Activated naive CD8-positive, alpha-beta T cell treated with anti-CD3 and anti-CD28 coated beads for 36 hours (primary cell): ENCODE measurements at places on chromosomes 5 and 9. TPM values are rescaled to one million over a fixed set of nuclear protein-coding genes. Genes with fewer than 3 reads are reported as not detected.

Gene TAF11L14
- total RNA-seq: not detected

Gene PGM5
- total RNA-seq: not detected

Gene TSLP
- 0.99 TPM for total RNA-seq

Gene HAVCR2
- total RNA-seq: 25.2 TPM

Gene PCDHGA9
- total RNA-seq: not detected

Gene CDKN2A
- 0.97 TPM for total RNA-seq

DNA sequence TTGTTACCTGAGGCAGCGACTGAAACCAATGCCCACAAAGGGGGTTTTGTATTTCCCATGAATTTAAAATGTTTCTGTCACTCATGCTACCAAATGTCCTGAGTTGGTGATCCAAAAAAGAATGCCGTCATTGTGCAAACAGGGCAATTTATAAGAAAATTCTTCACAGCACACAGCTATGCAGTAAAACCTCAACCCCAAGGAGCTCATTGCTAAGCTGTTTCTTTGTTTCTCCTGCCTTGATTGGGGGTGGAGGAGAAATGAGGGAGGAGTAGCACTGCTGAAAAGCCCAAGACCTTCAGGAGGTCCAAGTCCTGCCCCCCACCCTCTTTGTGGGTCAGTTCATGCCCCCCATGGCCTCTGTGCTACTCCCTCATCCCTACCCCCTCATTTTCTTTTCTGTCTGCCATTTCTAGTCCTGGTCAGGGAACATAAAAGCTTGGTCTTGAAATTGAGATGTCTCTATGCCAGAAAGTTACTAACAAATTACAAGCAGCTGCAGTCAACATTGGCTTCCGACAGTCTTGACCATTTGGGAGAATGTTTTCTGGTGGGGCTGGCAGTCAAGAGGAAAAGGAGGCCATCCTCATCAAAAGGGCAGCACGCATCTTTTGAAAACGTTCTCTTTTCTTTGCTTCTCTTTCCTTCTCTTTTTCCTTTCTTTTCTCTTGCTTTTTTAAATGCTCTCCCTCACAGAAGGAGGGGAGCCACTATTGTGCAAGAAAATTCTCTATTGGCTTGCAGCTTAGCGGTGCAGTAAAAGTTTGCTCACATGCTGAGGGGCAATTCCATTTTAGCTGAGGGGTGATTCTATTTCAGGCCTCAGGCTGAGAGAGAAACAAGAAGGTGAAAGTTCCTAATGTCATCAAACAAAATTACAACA, 133.3 kb downstream of the GCNT1 start:
- H3K27ac ChIP-seq: no peak overlapping the region
- no peak for DNase-seq

DNA sequence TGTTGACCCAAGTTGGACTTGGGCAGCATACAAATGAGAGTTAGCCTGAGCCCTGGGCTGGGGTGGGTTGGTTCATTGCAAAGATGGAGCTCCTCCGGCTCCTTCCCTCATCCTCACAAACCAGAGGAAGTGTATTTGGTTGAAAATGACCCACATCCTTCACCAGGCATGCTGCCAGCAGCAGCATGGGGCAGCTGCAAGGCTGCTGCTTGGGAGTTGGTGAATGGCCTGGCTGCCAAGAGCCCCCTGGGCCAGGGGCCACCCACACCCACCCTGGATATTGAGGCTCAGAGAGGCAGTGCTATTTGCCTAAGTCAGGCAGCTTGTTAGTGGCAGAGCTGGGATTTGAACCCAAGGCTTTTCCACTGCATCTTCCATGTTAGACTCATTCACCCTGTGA, 29.5 kb downstream of the PPARGC1B start:
- peaks cover 4% of the 10 kb centered on the region for H3K4me1 ChIP-seq
- H3K4me3 ChIP-seq: no peak overlapping the region
- H3K36me3 ChIP-seq: peaks cover 6% of the 10 kb centered on the region
- no peaks in the 10 kb centered on the region for H3K27me3 ChIP-seq
- DNase-seq: no peak

GRCh38 chr9:237141-237857, 22.6 kb downstream of the DOCK8 start:
- H3K27ac ChIP-seq: no peak overlapping the region
- no peak for DNase-seq
- H3K4me1 ChIP-seq: peaks cover 16% of the 10 kb centered on the region
- H3K27me3 ChIP-seq: no peaks in the 10 kb centered on the region

GRCh38 chr9:131534721-131535237, 3.7 kb upstream of the UCK1 start:
- no peak for DNase-seq
- H3K27ac ChIP-seq: no peak overlapping the region
- no peak overlapping the region for H3K4me3 ChIP-seq

GRCh38 chr9:114448706-114449105, 56.6 kb downstream of the WHRN start:
- peaks cover under 1% of the 10 kb centered on the region for H3K36me3 ChIP-seq
- H3K27ac ChIP-seq: no peak overlapping the region
- DNase-seq: no peak
- H3K4me1 ChIP-seq: peaks cover 29% of the 10 kb centered on the region

DNA sequence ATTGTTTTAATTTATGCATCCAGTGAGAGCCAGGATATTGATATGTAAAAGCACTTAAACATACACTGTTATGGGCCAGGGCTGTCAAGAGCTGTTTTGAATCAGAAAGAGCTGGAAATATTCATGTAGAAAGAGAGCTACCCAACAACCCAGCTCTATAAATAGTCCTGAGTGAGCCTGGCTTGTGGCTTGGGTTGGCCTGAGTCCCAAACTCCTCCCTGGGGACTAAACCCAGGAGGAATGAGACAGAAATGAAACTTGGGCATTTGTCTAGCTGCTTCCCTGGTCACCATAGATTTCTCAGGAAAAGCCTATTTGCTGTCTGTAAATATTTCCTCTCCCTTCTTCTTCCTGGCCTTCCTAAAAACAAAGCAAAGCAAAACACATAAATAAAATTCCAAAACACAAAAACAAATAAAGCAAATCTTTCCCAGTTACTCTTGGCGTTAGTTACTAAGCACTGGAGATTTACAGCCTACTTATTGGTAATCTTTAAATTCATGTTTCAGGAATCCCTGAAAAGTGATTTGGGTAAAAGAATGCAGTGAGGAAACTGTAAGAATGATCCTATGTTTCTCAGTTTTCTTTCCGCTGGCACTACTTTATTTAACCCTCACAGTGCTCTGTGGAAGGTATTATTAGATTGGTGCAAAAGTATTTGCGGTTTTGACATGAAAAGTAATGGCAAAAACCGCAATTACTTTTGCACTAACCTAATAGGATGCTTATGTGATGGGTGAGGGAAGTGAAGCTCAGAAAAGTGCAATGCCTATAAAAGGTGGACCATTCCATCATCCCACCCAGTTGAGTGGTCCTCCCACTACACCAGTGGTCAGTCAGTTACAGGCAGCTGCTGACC, 111.8 kb downstream of the CARTPT start:
- DNase-seq: no peak
- peaks cover 4% of the 10 kb centered on the region for H3K4me1 ChIP-seq
- peaks cover 3% of the 10 kb centered on the region for H3K36me3 ChIP-seq
- no peaks in the 10 kb centered on the region for H3K27me3 ChIP-seq
- H3K4me3 ChIP-seq: no peak overlapping the region
- H3K27ac ChIP-seq: no peak overlapping the region

DNA sequence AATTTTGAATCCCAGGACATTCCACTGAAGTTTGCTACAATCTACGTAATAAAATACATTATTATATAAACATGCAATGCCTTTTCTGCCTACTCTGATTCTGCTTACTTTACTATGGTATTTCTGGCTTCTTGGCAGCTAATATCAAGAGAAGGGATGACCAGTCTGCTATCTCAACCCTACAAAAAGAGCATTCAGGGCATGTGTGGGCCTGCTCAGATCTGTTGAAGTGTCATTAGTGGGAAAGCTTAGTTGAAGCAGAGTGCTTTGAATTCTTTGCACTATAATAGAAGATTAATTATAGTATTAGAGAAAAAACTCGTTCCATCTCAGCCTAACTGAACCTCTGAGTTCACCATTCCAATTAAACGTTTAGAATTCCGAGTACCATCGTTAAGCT, 339.5 kb upstream of the ISL1 start:
- H3K4me3 ChIP-seq: no peak overlapping the region
- no peak for DNase-seq
- no peak overlapping the region for H3K27ac ChIP-seq
- H3K36me3 ChIP-seq: no peaks in the 10 kb centered on the region

DNA sequence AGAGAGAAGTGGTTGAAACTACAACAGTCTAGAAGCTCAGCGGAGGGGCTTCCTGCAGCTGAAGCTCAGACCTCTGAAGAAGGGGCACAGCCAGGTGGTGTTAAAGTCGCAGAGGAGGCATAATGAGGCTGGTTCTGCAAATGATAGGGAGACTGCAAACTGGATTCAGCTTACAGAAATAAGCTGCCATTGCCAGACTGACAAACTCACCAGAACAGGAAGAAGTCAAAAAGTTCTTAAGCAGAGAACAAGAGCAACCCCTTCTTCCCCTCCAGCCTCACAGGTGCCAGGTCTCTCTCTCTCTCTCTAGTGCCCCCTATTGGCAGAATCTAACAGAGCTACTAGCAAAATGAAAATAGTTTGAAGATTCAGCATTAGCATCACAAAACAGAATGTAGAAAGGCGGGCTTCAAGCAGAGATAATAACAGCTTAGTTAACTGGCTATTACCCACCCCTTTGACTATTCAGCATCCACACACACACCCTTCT, 76.7 kb downstream of the GRAMD2B start:
- DNase-seq: no peak
- H3K4me3 ChIP-seq: no peak overlapping the region
- H3K4me1 ChIP-seq: peaks cover 13% of the 10 kb centered on the region
- H3K36me3 ChIP-seq: no peaks in the 10 kb centered on the region
- H3K27me3 ChIP-seq: no peaks in the 10 kb centered on the region

DNA sequence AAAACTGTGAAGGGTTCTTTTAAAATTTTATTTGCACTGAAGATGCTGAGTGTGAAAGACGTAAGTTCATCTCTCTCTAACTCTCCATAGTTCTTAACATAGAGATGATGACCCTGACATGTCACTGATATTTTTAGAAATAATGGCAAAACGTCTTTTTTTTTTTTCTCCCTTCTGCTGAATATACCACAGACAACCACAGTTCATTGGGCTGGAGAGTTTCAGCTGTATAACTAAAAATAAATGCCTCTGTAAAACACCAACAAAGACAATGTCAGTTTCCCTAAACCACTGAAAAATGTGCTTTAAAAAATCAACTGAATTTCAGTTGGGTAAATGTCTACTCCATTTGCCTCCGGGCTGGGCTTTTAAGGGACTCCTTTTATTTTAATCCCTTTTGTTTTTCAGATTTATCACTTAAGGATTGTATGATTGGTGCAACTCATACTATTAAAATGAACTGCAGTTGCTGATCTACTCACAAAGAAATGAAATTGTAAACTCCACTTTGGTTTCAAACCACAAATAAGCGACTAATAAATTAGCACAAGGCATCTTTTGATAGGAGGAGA, 830.9 kb upstream of the WWC1 start:
- no peak overlapping the region for H3K4me3 ChIP-seq
- H3K4me1 ChIP-seq: no peaks in the 10 kb centered on the region
- no peak overlapping the region for H3K27ac ChIP-seq
- no peaks in the 10 kb centered on the region for H3K27me3 ChIP-seq

DNA sequence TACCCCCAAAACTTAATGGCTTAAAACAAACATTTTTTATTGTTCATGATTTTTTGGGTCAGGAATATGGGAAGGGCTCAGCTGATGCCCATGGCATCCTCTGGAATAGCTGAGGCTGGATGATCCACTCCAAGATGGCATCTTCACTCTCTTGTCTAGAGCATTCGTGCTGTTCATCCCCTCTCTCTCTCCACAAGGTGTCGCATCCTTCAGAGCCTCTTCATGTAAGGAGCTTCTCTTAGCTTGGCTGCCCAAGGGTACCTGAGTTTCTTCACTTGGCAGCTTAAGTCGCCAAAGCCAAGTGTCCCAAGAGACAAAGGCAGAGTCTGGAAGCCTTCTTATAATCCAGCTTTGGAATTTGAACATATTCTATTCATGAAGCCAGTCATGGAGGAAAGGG, 294.7 kb downstream of the CHSY3 start:
- no peaks in the 10 kb centered on the region for H3K4me1 ChIP-seq
- peaks cover 4% of the 10 kb centered on the region for H3K27me3 ChIP-seq
- no peak overlapping the region for H3K4me3 ChIP-seq
- no peaks in the 10 kb centered on the region for H3K36me3 ChIP-seq
- DNase-seq: no peak

- no peak overlapping the region for H3K27ac ChIP-seq
- no peaks in the 10 kb centered on the region for H3K27me3 ChIP-seq
- H3K4me3 ChIP-seq: no peak overlapping the region
- H3K4me1 ChIP-seq: no peaks in the 10 kb centered on the region
- no peaks in the 10 kb centered on the region for H3K36me3 ChIP-seq
These were observed 186.6 kb downstream of the HINT1 start for GRCh38 chr5:130978475-130978874.

DNA sequence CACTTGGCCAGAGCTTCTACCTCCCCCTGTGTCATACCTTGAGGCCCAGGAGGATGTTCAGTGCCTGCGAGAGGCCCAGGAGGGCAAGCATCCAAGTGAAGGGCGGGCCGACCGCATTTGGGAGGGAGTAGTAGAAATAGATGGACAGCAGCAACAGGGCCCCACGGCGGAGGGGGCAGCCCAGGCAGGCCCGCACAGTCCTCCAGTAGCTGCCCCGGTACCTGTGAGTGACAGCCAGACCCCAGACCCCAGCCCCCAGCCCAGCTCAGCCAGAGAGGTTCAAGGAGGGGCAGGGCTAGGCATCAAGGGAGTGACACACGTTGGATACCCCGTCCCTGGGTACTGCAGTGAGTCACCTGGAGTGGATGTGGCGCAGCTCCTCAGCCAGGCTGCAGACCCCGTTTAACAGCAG, 1.4 kb downstream of the STING1 start:
- peak overlapping the region; percentile 96 for H3K27ac ChIP-seq
- DNase-seq: peak; percentile 28
- no peaks in the 10 kb centered on the region for H3K27me3 ChIP-seq
- peaks cover 16% of the 10 kb centered on the region for H3K36me3 ChIP-seq
- H3K4me1 ChIP-seq: peaks cover 30% of the 10 kb centered on the region

GRCh38 chr5:138454121-138454520, 11.2 kb upstream of the EGR1 start:
- no peak overlapping the region for H3K4me3 ChIP-seq
- DNase-seq: no peak
- peaks cover 21% of the 10 kb centered on the region for H3K4me1 ChIP-seq
- H3K27ac ChIP-seq: no peak overlapping the region
- no peaks in the 10 kb centered on the region for H3K27me3 ChIP-seq
- H3K36me3 ChIP-seq: peaks cover under 1% of the 10 kb centered on the region

GRCh38 chr5:172144291-172144815, 43.7 kb downstream of the STK10 start:
- no peaks in the 10 kb centered on the region for H3K27me3 ChIP-seq
- peak overlapping the region; percentile 64 for H3K27ac ChIP-seq
- no peak overlapping the region for H3K4me3 ChIP-seq
- peaks cover 24% of the 10 kb centered on the region for H3K36me3 ChIP-seq
- no peak for DNase-seq
- peaks cover 75% of the 10 kb centered on the region for H3K4me1 ChIP-seq
